ENCODE measurements at places on chromosomes 3 and 15.

DNA sequence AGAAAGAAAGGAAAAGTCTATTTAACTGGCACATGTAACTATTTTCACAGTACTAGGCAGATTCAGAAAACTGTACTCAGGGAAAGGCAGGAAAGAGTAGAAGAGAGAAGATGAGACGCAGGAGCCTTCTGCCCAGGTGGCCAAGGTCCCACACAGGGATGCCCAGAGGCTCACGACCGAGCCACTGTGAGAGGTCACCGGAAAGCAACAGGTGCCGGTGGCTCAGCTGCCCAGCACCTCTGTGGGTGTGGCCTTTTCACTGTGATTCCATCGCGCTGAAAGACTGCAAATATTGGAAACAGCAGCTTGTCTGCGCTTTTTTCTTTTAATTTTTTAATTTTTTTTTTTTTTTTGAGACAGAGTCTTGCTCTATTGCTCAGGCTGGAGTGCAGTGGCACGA is 226.8 kb downstream of the OCA2 start:
- no peak for DNase-seq

DNA sequence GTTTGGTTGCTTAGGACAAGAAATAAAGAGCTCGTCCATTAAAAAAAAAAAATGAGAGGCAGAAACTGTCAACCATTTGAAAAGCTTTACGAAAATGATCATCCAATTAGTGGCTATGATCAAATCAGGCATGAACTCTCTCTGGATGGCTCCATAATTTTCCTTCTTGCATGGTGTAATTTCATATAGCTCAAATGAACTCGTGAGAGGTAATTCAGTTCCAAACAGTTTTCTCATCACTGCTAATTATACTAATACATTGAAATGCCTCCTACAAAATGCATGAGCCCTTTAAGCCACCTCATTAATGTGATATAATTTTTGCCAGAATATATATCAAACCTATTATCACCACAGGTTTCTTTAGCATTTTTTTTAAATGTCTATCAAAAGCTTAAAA is 239.5 kb upstream of the MEIS2 start:
- no peak for DNase-seq

- DNase-seq = peak; percentile 62
Observed at GRCh38 chr15:80160570-80161156, 7.9 kb downstream of the FAH start.

DNA sequence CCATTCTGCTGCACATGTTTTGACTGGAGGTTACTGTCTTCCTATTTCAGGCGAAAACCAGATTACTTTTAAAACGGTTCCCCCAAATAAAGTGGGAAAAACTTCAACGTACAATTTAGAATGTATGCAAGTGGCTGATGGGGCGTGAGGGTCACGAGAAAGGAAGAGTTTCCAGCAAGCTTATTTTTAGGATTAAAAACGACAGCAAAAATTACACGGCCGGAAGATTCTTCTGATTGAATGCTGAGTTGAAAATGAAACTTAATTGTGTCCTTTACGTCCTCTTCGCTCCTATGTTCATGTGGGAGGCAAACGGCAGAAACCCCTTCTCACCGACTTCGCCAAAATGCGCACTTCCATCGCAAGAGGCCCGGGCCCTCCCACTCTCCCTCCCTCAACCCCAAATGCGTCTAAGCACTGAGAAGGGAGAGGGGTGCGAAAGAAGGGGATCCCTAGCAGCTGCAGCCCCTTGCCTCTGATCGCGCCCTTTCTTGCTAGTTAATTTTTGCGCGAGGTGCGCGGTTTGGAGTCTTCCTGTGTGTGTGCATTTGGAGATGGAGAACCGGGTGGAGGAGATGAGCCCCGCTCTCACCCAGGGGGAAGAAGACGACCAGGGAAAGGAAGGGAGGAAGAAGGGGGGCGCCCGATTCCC is 656 bp downstream of the CD47 start:
- peak; percentile 43 for DNase-seq

DNA sequence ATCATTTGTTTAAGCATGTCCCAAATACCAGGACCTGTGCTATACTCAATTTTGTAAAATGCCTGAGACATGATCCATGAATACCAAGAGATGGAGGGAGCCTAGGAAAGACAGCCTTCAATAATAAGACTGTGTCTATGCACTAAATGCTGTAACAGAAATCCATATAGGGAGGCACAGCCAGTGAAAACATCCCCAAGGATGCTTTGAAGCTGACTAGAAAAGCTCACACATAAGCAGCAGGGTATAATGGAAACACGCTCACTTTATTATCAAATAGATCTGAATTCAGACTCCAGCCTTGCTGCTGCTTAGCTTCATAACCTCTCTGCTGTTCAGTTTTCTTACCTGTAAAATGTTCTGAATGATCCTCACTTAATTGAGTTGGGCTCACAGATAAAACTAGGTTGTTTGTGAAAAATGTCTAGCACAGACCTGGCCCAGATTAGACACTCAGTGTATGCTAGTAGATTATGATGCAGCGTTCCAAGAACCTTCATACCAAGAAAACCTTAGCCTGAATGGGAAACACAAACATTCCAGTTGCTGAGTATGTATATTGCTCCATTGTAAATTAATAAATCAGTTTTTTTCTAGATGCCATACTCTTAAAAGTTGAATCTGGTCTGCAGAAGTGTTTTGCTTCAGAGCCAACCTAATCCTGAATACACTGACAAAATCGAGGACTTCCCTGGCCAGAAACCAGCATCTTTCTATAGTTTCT is 3.8 kb upstream of the LARP6 start:
- DNase-seq = no peak

DNA sequence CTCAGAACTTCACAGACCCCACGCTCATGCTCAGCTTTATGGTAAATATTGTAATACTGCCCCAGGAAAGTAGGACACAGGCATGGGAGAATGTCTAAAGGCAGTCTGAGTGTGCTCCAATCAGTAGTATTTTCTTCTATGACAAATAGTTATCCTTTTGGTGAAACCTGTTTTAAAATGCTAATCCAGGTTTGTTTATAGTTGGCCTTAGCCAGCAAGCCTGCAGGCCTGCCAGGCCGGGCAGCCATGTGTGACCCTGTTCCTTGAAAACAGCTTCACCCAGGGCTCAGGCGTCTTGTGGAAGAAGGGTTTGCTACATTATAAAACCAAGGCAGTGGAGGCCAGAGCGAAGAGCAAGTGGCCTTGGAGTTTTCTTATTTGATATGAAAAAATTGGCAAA is 104.7 kb downstream of the SEMA6D start:
- no peak for DNase-seq

Data from hematopoietic multipotent progenitor cell treated with erythropoietin and hydrocortisone succinate and interleukin-3 and kit ligand, for 15 days (in vitro differentiated cells).